ENCODE measurements at places on chromosomes 1 and 21.
A peak's percentile ranks its signal among the peaks of the same experiment; 100 is the strongest.

DNA sequence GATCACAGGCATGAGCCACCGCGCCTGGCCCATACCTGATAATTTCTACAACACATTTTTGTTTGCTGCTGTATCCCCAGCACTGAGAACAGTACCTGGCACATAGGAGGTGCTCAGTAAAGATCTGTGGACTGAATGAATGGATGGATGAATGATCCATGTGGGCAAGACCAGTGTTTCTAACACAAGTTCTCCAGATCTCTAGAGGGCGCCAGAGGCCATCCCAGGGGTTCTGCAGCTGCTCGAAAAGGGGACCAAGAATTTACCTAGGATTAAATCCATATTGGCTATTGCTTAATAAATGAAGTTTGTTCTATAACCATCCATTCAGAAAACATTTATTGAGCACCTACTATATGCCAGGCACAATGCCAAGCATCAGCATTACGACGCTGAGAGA is 167.7 kb downstream of the ACTL8 start:
- H3K36me3 ChIP-seq = no peaks in the 10 kb centered on the region
- peaks cover 27% of the 10 kb centered on the region for H3K27me3 ChIP-seq
- no peaks in the 10 kb centered on the region for H3K4me1 ChIP-seq
- no peak overlapping the region for H3K27ac ChIP-seq
- DNase-seq = peak; percentile 29

GRCh38 chr1:86471291-86471690 is 2.6 kb downstream of the CLCA1 start:
- no peak overlapping the region for H3K27ac ChIP-seq
- H3K36me3 ChIP-seq = no peaks in the 10 kb centered on the region
- no peak overlapping the region for H3K4me3 ChIP-seq
- H3K27me3 ChIP-seq = no peaks in the 10 kb centered on the region
- DNase-seq = no peak

DNA sequence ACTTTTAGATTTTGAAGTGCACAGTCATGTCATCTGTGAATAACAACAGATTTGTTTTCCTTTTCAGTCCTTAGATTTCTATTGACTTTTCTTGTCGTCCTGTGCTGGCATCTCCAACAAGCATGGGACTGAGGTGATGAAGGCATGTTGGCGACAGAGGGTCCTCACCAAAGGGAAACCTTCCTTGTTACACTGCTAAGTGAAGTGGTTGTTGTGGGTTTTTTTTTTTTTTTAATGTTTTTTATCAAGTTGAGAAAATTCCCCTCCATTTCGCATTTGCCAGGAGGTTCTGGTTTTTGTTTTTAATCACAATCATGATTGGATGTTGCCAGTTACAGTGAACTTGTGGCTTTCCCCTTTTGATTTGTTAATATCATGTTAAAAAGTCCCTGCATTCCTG is 24.0 kb downstream of the AGPAT3 start:
- no peak for DNase-seq
- no peaks in the 10 kb centered on the region for H3K27me3 ChIP-seq
- H3K4me1 ChIP-seq = peaks cover 27% of the 10 kb centered on the region
- peaks cover 7% of the 10 kb centered on the region for H3K36me3 ChIP-seq

DNA sequence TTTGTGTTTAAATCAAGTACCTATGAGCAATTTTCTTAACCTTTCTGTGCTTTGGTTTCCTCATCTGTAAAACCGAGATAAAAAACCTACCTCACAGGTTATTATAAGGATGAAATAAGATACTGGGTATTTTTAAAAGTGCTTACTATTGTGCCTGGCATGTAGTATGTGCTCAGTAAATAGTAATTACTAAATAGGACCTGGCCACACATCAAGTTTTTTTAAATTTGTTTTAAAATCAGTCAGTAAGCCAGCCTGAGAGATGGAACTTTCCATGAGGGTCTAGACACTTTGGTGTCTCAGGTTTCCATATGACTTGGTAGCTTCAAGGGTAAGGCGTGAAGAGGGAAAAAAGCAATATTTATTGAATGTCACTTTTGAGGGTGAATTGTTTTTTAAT is 7.0 kb upstream of the ATF3 start:
- no peak for DNase-seq
- H3K4me3 ChIP-seq = no peak overlapping the region
- no peaks in the 10 kb centered on the region for H3K36me3 ChIP-seq
- peaks cover 20% of the 10 kb centered on the region for H3K27me3 ChIP-seq
- H3K27ac ChIP-seq = no peak overlapping the region
- H3K4me1 ChIP-seq = peaks cover 7% of the 10 kb centered on the region

DNA sequence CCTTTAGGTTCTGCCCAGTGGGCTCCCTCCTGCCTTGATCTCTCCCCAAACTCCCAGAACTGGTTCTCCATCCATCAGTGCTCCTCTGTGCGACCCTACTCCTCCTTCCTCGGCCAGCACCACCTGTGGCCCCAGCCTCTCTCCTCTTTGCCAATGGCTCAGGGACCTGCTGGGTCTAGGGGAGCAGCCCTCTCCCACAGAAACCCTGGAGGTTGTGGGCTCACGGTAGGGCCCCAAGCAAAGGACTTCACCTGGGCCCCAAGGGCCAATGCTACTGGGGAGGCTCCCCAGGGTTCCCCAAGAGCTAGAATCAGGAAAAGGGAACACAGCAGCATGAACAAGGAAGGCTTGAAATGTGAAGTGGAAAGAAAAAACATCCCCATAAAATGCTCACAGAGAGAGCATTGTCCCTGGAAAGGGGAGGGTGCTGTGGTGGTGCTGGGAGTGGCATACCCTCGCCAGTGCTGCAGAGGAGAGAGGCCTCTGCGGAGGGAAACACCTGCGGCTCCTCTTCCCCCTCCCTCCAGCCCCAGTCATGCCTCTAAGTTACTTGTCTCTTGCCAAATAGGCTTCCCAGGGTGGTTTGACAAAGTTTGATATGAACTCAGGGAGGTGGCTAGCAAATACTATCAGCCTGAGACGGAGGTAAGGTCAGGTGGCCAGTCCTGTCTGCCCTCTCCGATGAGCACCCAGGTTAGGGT is 2.5 kb downstream of the TMEM63A start:
- DNase-seq = peak; percentile 58
- peak overlapping the region; percentile 89 for H3K4me3 ChIP-seq
- peaks cover 46% of the 10 kb centered on the region for H3K4me1 ChIP-seq

All from common myeloid progenitor, CD34-positive (primary cell).